Testis (tissue), 5 donors: ENCODE measurements at places on chromosomes 1 and 21.

DNA sequence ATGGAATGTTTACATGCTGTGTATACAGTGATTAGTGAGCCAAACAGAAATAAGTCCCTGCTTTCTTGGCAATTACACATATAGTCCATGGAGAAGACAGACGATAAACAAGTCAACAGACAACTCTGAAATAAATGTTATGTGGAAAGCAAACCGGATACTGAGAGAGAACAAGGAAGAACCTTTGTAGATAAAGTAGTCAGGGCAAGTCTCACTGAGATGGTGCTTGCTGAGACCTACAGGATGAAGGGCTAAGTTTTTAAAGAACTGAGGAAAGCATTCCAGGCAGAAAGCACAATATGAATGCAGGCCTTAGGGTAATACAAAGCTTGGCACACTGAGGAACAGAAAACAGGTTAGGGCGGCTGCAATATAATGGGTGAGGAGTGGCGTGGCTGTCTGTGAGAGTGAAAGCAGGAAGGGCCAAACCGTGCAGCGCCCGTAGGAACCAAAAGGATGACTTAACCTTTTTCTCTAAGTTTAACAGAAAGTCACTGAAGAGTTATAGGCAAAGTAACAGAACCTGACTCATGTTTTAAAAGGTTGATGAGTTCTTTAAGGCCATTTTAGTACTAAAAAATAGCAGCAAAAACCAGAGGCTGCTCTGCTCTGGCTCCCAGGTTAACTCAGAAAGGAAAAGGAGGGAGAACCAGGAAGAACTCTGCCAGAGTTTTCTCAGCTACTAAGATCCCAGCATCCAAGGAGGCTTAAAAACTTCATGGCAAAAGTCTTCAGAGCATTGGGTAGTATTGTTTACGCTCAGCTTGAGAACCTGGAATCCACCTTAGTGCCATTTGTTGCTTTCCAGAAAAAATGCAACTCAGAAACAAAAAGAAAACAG, 8.7 kb upstream of the TTF2 start:
- DNase-seq, result no peak

- no peak for DNase-seq
Observed at GRCh38 chr1:33286451-33287185, 30.3 kb downstream of the ZNF362 start.

DNA sequence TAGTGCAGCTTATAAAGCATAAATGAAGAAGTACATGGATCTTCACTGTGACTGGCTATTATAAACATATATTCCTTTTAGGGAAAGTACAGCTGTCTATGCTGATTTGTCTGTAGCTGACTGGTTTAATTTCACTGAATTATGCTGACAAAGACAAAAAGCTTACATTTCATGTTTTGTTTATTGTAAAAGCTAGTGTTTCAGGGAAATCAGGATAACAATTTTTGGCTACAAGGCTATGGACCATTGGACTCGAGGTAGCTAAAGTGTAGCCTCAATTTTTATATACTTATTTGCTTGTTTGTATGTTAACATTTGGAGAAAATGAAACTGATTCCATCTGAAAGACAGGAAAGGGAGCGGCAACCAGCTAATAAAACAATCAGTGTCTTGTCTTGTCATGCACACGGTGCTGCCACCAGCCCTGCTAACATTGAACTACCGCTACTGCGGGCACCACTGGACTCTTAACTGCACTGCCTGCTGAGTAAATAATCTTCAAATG, 480.2 kb downstream of the COL11A1 start:
- DNase-seq, result no peak

DNA sequence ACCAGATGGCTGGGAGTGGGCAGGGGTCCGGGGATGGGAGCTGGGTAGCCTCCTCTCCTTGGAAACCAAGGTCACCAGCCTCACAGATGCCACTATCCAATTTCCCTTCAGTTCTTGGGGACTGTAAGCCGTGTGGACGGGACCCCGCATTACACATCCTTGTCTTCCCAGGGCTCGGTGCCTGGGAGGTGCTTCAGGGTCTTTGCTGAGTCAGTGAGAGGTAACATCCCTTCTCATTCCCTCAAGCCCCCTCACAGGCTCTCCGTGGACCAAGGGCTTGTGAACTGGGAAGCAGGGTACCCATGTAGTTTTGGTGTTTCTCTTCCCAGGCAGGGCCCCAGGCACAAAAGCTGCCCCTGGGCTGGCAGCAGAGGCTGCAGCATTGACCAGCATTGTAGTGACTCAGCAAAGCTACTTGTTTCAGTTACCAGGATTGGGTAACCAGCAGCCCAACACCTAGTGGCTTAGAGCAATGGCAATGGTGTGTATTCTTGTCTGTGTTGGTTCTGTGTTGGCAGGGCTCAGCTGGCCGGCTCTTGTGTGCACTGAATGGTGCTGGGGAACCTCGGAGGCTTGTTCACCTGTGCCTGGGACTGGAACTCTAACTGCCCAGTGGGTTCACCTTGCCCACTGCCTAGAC, 24.6 kb upstream of the PCBP3 start:
- no peak for DNase-seq

GRCh38 chr1:114062477-114063099, 83.3 kb downstream of the OLFML3 start:
- no peak for DNase-seq

- no peak for DNase-seq
Observed at GRCh38 chr1:194014014-194014413, 827.6 kb upstream of the B3GALT2 start.

DNA sequence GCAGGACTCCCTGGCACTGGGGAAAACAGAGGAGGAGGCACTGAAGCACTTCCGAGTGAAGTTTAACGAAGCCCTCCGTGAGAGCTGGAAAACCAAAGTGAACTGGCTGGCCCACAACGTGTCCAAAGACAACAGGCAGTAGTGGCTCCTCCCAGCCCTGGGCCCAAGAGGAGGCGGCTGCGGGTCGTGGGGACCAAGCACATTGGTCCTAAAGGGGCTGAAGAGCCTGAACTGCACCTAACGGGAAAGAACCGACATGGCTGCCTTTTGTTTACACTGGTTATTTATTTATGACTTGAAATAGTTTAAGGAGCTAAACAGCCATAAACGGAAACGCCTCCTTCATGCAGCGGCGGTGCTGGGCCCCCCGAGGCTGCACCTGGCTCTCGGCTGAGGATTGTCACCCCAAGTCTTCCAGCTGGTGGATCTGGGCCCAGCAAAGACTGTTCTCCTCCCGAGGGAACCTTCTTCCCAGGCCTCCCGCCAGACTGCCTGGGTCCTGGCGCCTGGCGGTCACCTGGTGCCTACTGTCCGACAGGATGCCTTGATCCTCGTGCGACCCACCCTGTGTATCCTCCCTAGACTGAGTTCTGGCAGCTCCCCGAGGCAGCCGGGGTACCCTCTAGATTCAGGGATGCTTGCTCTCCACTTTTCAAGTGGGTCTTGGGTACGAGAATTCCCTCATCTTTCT, 75.5 kb downstream of the PIK3CD start:
- DNase-seq, result no peak

DNA sequence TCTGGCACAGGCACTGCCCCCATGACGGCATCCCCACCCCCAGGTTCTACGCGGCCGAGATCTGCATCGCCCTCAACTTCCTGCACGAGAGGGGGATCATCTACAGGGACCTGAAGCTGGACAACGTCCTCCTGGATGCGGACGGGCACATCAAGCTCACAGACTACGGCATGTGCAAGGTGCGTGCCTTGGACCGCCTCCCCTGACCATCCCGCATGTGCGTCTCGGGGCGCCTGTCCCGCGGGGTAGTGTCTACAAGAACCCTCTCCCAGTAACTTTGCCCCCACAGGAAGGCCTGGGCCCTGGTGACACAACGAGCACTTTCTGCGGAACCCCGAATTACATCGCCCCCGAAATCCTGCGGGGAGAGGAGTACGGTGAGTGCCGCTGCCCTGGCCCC, 22.6 kb downstream of the FAAP20 start:
- no peak for DNase-seq

DNA sequence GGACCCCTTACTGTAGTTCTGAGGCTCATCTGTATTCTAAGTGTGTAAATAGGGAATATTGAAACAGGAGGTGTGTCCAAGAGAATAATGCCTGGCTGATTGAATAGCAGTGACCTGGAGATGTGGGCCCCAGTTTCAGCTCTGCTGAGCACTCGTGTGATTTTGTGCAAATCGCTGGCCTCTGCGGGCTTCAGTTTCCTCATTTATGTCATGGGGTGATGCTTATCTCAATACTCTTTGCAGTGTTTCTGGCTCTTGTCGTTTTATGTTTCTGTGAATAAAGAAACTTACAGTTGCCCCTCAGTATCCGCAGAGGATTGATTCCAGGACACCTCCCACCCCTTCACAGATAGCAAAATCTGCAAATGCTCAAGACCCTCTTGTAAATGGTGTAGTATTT, 5.0 kb downstream of the COG2 start:
- DNase-seq, result no peak

DNA sequence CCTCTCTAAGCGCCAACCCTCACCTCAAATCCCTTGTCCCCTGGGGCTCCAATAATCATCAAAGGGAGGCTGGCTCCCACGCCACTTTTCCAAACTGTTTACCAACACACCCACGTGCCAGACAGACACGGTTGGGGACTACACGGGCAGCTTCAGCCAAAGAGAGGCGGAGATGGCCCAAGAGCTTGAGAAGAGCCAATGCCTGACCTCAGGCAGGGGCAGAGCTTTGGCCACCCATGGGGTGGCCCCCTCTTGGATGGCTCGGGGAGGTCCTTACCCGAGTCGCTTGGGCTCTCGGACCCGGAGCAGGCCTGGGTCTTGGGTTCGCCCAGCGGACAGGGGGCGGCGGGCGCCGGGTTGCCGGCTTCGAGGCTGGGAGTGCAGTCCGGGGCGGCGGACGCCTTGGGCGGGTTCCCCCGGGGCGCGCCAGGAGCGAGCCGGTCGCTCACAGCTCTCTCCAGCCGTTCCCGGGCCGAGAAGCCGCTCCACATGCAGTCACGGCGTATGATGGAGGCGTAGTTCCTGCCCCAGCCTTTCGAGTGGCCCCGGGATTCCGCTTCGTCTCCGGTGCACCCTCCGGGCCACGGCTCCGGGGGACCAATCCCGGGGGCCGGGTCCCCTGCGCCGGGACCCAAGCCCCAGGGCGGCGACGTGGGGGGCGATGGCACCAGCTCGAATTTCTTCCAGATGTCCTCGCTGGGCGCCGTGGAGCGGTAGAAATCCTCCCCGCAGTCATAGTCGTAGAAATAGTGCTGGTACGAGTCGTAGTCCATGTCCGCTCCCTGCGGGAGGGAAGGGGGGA, 854 bp downstream of the MYCL start:
- DNase-seq, result no peak

DNA sequence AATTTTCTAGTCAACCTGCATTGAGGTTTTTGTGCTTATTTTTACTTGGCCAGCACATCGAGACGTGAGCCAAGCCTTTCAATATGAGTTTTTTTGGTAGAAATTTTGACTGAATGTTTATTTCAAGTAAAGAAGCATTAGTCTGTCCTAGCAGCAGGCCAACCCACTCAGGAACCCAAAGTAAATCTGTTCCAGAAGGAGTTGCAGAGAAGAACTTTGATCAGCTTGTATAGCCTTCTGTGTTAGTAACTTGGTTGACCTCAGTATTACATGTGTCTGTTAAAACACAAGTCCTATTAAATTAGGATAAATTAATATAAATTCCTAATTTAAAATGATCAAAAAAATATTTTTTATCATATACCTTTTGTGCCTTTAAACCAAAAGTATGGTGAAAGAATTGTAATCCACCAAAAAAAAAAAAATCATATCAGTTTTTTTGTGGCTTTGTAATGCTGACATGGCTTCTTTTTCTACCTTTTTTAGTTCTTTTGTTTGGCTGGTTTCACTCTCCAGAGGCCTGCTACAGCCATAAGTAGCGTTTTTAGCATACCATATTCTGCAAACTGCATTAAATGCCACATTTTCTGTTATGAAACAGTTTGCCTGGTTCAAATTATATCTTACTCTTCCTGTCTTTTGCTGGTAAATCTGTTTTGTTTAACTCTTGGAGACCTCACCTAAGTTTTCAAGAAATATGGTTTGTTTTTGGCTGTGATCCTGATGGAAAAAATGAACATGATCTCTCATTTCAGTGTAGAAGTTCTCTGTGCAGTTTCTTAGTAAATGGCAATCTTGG, 39.5 kb downstream of the ATF6 start:
- no peak for DNase-seq

GRCh38 chr1:12464045-12464461, 154.0 kb downstream of the DHRS3 start:
- DNase-seq, result no peak
